T-helper 1 cell (primary cell): ENCODE measurements at places on chromosomes 5 and 9.

DNA sequence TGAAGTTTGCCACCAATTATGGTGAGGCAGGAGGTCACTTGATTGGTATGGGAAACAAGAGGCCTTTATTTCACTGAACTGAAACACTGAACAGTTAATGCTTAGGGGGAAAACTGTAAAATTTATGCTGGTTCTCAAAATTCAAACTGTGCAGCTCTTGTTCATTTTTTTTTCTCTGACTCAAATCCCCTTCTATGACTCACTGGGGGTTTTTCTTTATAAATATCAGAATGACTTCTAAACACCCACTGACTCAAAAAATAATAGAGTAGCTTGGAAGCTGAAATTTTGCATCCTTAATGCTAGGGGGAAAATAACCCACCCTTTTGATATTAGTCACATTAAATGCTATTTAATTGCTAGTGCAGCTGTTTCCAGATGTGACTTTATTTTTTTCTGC is 24.1 kb upstream of the OTP start:
- no peak for DNase-seq

DNA sequence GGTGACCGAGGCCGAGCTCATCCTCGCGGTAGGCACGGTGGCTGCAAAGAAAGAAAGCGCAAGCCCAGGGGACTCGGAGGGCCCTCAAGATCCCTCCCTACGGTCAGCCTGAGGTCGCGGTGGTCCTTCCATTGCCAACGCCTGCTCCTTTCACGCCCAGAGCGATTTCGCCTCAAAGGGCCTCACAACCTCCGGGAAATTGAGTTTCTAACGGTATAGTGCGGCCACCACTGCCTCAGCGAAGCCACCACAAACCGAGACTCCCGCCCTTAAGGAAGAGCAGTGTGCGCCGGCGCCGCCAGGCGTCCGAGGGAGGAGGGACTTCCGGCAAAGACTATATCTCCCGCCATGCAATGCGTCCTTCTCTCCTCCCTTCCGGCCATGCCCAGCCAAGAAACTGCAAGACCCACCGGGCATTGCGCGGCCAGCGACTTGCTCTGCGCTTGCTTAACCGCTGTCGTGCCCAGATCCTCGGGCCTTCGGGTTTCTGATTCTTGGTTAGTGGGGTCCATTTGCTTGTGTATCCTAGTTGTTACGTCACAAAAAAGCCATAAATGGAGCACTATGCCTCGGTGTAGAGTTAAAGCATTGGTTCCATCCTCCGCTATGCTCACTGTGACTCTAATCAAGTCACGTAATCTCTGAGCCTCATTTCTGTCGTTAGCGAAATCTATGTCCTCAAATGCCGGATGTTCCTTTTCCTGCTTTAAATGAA is at the start of gene HAUS6:
Gene HAUS6, minus strand, starts transcription at position 274 of the 715 bp plus-strand sequence. Its CDS starts 253 bp downstream, at position 21.
- DNase-seq, result peak; percentile 84

DNA sequence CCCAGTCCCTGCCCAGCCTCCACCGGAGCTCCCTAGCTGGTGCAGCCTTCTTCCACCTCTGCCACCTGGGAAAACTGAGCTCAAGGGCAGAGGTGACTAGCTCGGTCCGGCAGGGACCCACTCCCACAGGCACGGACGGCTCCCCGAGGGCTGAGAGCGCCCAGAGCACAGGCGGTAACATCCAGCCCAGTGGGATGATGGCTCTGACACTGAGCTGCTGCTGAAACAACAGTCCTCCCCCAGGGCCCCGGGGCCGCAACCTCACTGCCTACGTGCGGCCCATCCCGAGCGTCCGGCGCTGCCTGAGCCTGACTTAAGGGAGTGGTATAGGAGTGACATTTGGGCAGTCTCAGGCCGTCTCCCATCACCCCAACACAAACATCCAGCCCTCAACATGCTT is 3.7 kb downstream of the FAM163B start:
- DNase-seq, result no peak

GRCh38 chr9:74907085-74907484 is 19.4 kb upstream of the TRPM6 start:
- DNase-seq, result no peak

DNA sequence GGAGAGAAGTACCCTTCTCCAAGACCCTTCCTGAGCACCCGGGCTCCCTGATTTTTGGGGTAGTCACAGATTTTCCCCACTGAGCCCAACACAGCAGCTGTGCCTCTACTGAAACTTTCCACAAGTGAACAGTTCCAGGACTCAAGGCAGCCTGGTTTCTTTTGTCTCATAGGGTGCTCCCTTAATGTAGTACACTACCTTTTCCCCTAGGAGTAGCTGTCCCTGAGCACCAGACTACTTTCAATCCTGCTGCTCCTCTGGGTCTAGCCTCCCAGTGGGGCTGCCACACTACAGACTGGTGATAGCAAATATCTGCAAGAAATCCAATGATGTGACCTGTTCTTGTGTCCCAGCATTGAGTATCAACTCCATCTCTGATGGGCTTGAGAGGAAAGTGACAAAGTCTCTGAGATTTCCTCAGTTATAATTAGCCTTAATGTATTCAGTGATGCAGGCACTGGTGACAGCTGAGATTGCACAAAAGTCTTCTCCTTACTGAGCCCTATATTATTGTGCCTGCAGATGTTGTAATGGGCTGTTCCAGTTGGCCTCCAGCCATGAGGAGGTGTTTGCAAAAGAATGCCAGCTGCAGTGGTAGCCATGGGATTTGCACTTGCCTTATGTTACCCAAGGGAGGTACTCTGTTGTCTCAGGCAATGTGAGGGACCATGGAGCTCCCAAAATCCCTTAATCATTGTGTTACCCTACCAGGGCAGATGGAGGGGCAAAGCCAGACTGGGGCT is 1802.5 kb downstream of the EFNA5 start:
- no peak for DNase-seq

GRCh38 chr5:52952483-52952882 is 36.7 kb upstream of the ITGA2 start:
- DNase-seq, result no peak

DNA sequence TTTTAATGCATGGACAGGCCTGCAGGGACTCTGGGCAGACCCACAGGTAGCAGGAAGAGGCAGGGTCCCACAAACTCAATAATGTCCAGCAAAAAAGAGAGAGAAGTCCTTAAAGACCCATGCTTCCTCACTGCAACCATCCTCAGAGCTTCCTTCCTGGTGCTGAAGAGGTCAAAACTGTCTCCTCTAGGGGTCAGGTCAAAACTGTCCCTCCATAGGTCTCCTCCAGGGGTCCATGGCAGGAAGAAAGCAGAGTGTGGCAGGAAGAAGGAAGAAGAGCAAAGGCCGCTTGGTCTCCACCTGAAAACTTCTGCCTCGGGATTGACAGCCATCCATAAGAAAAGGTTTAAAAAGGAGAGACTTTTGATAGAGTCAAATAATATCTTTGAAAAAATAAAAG is 261.9 kb upstream of the TRIM32 start:
- no peak for DNase-seq
